ENCODE measurements at places on chromosomes 6 and 20.

GRCh38 chr20:19885939-19886660, 128.0 kb downstream of the RIN2 start:
- no peak for DNase-seq
- H3K4me3 ChIP-seq: no peak overlapping the region
- H3K36me3 ChIP-seq: no peaks in the 10 kb centered on the region
- H3K4me1 ChIP-seq: no peaks in the 10 kb centered on the region
- H3K27ac ChIP-seq: no peak overlapping the region
- H3K27me3 ChIP-seq: peaks cover 12% of the 10 kb centered on the region

- no peak overlapping the region for H3K4me3 ChIP-seq
- H3K27me3 ChIP-seq: peaks cover 12% of the 10 kb centered on the region
- H3K36me3 ChIP-seq: no peaks in the 10 kb centered on the region
- DNase-seq: no peak
Measured at GRCh38 chr6:167338541-167339117, 13.7 kb downstream of the TTLL2 start.

DNA sequence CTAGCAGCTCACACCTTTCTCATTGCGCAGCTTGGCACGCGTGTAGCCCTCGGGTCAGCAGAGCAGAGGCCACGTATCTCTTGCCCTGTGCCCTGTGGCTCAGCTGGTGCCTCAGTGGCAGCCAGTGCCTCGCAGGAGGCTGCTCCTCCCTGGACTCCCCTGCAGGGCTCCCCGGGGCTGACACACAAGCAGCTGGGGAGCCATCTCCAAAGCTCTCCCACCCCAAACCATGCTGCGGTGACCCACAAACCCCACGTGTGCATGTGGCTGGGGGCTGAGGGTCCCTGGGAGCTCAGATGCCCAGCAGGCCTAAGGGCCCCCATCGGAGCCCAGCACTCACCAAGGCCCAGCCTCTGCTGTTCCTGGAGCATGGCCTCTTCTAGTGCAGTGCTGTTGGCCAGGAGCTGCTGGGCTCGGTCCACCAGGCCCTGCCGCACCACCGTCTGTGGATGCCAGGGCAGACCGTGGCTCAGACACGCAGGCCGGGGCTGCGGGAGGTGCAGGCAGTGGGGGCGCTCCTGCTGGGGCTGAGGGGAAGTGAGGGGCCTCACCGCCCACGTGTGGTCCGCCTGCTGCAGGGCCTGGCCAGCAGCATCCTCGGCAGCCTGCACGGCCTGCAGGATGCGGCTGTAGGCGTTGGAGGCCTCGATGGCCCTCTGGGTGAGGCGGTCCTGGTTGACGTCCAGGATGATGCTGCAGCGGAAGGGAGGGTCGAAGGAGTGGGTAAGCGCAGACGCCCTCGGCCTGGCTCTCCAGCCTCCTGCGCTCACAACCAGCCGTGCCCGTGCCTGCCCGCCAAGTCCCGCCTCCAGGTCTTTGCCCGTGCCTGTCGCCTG, 13.8 kb downstream of the ADRM1 start:
- H3K4me3 ChIP-seq: no peak overlapping the region
- no peaks in the 10 kb centered on the region for H3K36me3 ChIP-seq
- H3K27me3 ChIP-seq: no peaks in the 10 kb centered on the region

GRCh38 chr6:158050955-158051354, 69.3 kb downstream of the SYNJ2 start:
- no peaks in the 10 kb centered on the region for H3K27me3 ChIP-seq
- H3K4me1 ChIP-seq: peaks cover 26% of the 10 kb centered on the region
- peaks cover 22% of the 10 kb centered on the region for H3K36me3 ChIP-seq
- H3K4me3 ChIP-seq: no peak overlapping the region
- no peak overlapping the region for H3K27ac ChIP-seq

GRCh38 chr6:26478985-26479278, 21.2 kb upstream of the BTN1A1 start:
- DNase-seq: no peak
- H3K36me3 ChIP-seq: peaks cover 4% of the 10 kb centered on the region
- H3K27ac ChIP-seq: no peak overlapping the region
- no peak overlapping the region for H3K4me3 ChIP-seq
- peaks cover 25% of the 10 kb centered on the region for H3K4me1 ChIP-seq
- no peaks in the 10 kb centered on the region for H3K27me3 ChIP-seq

DNA sequence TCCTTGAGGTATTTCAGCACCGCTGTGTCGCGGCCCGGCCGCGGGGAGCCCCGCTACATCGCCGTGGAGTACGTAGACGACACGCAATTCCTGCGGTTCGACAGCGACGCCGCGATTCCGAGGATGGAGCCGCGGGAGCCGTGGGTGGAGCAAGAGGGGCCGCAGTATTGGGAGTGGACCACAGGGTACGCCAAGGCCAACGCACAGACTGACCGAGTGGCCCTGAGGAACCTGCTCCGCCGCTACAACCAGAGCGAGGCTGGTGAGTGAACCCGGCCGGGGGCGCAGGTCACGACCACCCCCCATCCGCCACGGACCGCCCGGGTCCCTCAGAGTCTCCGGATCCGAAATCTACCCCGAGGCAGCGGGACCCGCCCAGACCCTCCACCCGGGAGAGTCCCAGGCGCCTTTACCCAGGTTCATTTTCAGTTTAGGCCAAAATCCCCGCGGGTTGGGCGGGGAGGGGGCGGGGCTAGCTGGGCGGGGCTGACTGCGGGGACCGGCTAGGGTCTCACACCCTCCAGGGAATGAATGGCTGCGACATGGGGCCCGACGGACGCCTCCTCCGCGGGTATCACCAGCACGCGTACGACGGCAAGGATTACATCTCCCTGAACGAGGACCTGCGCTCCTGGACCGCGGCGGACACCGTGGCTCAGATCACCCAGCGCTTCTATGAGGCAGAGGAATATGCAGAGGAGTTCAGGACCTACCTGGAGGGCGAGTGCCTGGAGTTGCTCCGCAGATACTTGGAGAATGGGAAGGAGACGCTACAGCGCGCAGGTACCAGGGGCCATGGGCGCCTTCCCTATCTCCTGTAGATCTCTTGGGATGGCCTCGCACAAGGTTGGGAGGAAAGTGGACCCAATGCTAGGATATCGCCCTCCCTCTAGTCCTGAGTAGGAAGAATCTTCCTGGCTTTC, 693 bp downstream of the HLA-F start:
- DNase-seq: peak; percentile 84
- peaks cover 58% of the 10 kb centered on the region for H3K4me1 ChIP-seq
- H3K36me3 ChIP-seq: peaks cover 48% of the 10 kb centered on the region
- H3K4me3 ChIP-seq: peak overlapping the region; percentile 93
- H3K27ac ChIP-seq: peak overlapping the region; percentile 94
- H3K27me3 ChIP-seq: no peaks in the 10 kb centered on the region

Measured in activated CD8-positive, alpha-beta T cell treated with anti-CD3 and anti-CD28 coated beads for 36 hours (primary cell).